Ammon's horn (tissue), 1 donor: ENCODE measurements at places on chromosomes 5 and 9.

GRCh38 chr5:42057254-42057690 is 132.2 kb downstream of the FBXO4 start:
- peak; percentile 24 for DNase-seq

GRCh38 chr5:80055491-80056170 is 20.5 kb downstream of the THBS4 start:
- no peak for DNase-seq

DNA sequence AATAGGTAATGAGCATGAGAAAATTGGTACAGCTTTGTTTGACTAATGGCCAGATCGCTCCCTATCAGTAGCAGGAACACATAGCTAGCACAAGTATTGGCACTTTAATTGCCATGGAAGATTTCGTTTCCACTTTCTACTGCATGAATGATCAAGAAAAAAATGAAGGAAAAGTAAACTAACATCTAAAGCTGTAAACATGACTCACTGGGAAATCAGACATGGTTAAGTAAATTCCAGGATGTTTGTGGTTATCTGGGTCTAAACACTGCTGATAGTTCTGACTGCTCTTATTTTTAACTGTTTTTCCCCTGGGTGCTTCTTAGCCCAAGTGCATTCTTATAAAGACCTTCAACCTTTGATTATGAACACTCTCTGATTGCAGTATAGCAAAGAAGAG is 388.9 kb downstream of the NR2F1-AS1 start:
- no peak for DNase-seq

DNA sequence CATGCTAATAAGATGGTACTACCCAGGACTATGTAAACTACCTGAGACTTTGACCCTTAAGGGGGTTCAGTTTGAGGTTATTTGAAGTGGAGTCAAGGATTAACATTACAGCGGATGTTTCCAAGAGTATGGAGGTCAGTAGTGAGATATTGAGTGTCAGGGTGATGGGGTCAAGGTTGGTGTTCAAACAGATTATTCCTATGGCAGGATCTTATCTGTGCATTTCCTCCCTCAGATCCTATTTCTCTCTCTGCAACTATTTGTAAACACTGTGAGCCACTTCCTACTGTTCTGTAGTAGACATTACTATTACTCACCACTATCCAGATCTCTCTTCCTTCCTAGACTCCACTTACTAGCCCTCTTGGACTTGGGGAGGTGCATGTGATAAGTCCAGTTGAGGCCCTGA is 54.0 kb upstream of the STOM start:
- no peak for DNase-seq

GRCh38 chr5:53130266-53130665 is 20.7 kb upstream of the MOCS2 start:
- no peak for DNase-seq

DNA sequence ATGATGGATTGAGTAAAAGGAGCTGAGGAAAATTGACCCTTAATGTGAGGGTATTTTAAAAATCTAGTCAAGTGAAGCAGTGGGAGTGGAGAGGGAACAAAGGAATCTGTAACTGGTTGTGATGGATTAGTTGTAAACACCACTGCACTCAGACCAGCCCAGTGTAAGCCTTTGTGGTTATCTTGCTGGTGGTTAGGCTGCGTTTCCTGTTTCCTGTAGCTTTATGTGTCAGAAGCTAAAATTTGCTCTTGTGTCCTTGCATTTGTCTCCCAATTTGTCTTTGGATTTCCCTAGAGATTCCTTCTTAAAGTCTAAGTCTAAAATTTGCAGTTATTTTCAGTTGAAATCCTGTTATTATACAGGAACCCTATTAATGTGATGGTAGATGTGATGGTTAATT is 6.3 kb downstream of the IFNA21 start:
- peak; percentile 28 for DNase-seq

- no peak for DNase-seq
These were observed 69.8 kb downstream of the MAPKAP1 start for GRCh38 chr9:125637241-125637640.

- no peak for DNase-seq
These were observed 78.3 kb downstream of the PPARGC1B start for GRCh38 chr5:149808264-149808982.

DNA sequence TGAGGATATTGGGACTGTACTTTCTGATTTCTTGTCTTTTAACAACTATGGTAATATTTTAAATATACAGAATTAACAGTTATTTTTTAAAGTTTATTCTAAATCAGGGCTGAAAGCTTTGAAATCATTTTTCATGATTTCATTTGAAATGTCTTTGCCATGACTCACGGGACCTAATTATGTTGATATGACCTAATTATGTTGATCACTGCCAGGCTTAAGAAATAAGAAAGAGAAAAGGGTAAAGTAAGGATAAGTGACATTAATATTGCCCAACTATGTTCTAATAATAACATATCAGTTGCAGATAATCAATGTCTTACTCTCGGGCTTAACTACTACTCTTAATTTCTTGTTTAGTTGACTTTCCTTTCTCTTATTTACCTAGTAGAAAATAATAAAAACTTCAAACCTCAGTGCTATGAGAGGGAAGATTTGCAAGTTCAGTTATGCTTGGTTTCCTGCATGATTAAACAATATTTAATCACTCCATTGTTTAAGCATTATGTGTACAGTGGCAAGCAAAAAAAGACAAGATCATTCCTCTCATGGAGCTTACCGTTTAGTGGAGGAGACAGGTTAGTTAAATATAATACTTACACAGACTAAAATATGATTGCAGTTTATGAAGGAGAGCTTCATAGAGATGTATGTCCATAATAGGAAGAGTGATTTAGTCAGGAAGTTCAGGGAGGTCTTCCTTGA is 67.0 kb upstream of the EIF4EBP3 start:
- no peak for DNase-seq

GRCh38 chr9:98789483-98790133 is 6.7 kb downstream of the ANKS6 start:
- no peak for DNase-seq

- peak; percentile 11 for DNase-seq
These were observed 152.9 kb downstream of the FRMD3 start for GRCh38 chr9:83385317-83385716.

DNA sequence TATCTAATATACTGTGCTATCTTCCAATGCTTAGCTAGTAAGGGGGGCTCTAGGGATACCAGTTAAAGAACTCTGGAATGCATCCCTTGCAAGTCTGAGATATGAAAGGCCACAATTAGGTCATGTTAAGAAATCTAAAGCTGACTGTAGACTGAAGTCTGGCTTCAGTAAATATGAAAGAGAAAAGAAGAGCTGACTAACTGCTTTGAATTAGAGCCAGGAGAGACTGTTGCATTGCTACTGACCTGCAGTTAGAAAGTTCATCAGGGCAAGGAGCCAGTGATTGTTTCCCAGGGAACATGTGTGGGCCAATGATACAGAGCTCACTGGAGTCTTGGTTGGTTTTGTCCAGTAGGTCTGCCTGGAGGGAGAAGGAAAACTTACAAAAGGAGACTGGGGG is 472.1 kb upstream of the TNC start:
- DNase-seq: no peak

DNA sequence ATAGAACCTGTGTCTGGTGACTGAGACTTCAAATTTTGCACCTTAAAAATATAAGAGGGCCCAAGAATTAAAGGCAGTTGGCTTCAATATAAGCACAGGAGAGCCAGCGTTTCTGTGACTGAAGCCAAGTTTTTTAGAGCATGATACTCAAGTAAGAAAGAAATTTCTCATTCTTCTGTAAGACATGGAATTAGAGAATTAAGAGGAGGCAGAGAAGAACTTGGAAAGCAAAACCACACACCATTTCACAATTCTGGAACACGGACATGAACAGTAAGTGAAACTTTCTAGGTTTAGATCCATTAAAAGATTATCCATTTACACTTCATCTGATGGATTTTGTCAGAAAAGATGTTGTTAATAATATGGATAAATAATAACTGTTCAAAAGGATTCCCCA is 8.9 kb upstream of the AGXT2 start:
- no peak for DNase-seq

DNA sequence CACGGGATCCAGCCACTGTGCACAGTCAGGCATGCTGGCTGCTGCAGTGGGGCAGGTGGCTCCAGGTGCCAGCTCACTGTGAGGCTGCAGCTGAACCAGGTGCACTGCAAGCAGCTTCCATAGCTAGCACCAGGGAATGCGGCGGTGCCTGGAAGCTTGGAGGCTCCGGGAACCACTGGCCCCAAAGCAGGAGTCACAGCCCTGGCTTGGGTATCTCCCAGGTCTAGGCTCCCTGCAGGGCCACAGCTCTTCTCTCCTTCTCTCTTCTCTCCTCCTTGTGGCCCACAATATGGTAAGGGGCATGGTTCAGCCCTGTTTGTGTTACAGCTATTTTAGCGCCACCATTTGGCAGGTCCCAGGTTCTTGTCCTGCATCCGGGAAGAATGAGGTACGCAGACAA is 6.7 kb upstream of the MTMR12 start:
- DNase-seq: no peak

GRCh38 chr9:128249558-128249907 is 26.3 kb downstream of the GOLGA2 start:
- no peak for DNase-seq

DNA sequence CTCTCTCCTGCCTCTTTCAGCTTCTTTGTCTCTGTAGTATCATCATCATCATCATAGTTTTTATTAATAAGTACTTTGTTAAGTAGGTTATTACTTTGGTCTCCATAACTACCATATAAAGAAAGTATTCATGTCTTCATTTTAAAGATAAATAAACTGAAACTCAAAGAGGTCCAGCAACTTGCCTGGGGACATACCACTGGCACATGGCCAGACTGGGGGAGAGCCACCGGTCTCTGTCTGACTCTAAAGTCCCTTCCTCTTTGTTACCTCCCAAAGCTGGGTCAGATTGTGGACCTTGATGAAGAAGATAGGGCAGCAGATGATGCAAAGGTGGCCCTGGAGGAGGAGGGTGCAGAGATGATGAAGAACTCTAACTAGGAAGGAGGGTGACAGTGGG is 8.5 kb downstream of the CDX1 start:
- no peak for DNase-seq

DNA sequence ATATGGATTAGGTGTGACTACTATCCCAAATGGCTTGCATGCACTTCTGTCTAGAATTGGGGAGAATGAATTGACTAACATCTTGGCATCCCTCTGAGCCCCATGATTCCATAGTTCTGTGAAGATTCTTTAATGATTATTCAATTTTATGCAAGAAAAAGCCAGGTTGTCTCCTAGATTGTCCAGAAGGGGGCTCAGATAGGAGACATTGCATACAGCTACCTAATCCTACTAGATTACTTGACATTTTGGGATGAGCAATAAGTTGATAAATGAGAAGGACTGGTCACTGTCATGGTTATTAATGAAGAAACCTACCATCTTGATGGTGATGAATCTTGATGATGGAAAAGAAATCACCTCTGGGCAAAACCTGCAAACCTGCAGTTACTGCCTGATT is 117.0 kb downstream of the CARTPT start:
- DNase-seq: no peak

- DNase-seq: no peak
These were observed 100.4 kb upstream of the LARP1 start for GRCh38 chr5:154654486-154655371.

GRCh38 chr9:84699984-84700383 is 30.5 kb downstream of the NTRK2 start:
- DNase-seq: no peak

DNA sequence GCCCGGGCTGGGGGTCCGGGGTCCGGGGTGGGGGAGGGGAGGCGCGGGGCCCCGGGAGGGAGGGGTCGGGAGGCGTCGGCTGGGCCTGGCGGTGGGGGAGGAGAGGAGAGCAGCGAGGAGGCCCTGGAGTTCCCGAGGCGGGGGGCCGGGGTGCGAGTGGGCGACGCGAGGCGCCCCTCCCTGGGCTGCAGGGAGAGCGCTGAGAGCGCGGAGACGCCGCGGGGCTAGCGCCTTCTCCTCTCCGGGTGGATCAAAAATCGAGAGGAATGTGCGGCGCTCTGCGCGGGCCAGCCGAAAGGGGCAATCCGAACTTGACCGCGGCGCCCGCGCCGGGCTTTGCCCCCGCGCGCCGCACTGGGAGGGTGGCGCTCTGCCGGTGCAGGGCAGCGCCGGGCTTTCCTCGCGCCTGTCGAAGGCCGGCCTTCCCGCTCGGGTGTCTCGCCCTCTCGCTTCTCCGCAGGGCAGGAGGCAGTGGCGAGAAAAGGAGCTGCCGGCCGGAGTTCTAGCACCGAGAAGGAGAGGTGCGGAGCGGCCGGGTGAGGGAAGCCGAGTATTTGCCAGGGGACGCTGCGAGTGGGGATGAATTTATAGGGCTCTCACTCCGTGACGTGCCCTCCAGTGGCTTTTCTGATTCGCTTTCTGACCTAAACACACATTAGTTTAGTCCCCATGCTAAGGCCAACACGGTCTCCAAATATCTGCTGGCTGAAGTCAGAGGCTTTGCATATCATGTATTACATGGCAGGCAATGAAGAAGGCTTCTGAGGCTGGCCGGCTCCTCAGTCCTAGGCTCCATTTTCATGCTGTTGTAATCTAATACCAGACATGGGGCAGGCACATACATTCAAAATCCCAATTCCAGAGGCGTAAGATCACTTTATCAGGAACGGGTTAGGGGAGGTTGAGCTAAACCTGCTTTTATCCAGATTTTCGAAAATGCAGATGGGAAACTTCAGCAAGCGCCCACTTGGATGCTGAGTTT is 503 bp upstream of the GDNF start:
- DNase-seq: peak; percentile 29

DNA sequence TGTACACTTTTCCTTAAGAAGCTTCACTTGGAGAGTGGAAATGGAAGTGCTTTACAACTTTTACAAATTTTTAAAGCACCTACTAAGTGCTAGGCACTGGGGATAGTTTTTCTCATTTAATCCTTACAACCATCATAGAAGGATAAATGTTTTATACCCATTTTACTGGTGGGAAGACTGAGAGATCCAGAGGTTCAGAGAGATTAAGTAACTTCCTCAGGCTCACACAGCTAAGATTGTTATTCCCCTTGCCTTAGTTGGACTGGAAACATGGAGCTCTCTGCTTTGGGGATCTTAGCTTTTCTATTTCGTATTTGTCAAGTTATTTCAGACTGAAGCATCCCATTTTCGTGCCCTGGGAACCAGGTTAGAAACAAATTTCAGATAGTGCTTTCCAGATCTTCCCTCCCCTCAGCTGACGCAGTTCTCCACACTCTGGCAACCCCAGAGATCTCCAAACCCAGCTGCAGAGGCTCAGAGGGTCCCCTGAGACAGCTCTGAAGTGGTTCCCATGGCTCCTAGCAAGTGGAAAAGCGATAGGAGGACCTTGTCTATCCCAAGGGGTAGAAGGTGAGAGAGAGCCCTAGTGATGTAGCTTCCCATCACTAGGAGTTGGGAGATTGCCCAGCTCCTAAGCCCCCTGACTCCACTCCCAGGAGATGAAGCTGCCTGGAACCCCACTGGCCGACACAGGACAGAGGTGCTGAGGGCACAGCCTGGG is 16.2 kb upstream of the GABBR2 start:
- DNase-seq: no peak

- no peak for DNase-seq
These were observed 298.6 kb upstream of the MEF2C start for GRCh38 chr5:89181546-89181945.

- no peak for DNase-seq
These were observed 54.8 kb downstream of the HRH2 start for GRCh38 chr5:175712681-175713085.

GRCh38 chr5:150774145-150774544 is 4.4 kb upstream of the SMIM3 start:
- no peak for DNase-seq
